Prostate gland (tissue), 2 donors: ENCODE measurements at places on chromosomes 11 and 22.

GRCh38 chr11:134599299-134599771 is 187.3 kb upstream of the B3GAT1 start:
- no peak for DNase-seq

DNA sequence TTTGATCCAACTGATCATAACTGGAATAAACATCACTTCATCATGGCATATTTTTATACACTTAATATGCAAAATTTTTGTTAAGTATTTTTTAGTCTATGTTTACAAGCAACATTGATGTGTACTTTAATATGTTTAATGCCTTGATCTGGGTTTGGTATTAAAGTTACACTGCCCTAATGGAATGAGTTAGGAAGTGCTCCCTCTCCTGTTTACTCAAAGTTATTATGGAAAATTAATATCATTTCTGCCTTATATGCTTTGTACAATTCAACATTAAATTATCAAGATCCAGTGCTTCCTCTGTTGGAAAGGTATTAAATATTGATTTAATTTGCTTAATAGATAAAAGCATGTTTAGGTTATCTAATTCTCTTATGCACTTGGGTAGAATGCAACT is 927.3 kb upstream of the RAG2 start:
- DNase-seq: no peak

DNA sequence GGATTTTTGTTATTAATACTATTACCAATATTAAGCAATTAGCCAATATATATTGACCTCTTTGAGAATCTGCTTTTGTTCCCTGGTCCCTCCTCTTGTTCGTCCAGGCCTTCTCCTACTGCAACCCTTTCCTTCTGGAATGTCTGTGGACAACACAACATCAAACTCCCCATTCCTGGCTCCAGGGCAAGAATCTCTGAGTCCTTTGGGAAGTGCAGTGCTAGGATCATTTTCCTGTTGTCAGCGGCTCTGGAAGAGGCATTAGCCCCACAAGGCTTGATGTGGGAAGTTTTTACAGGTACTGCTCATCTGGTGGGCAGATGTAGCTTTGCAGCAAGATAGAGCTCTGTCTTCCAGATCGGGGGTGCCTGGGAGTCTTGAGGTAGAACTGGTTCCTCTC is 74.3 kb downstream of the RPUSD4 start:
- DNase-seq: no peak

GRCh38 chr11:129896062-129896461 is 684 bp upstream of the NFRKB start:
- DNase-seq: no peak

- no peak for DNase-seq
These were observed 11.9 kb downstream of the SNRPD3 start for GRCh38 chr22:24567668-24568067.
